Panc1 (cell line): ENCODE measurements at places on chromosomes 13 and 19. TPM values are rescaled to one million over a fixed set of nuclear protein-coding genes. Genes with fewer than 3 reads are reported as not detected.

GRCh38 chr13:111177921-111178320, 62.8 kb downstream of the ARHGEF7 start:
- H3K27ac ChIP-seq: no peak overlapping the region
- no peak for DNase-seq
- H3K4me3 ChIP-seq: no peak overlapping the region
- H3K4me1 ChIP-seq: no peaks in the 10 kb centered on the region
- H3K27me3 ChIP-seq: no peaks in the 10 kb centered on the region

- H3K27ac ChIP-seq: no peak overlapping the region
- no peak overlapping the region for H3K4me3 ChIP-seq
- H3K4me1 ChIP-seq: peaks cover 7% of the 10 kb centered on the region
- no peaks in the 10 kb centered on the region for H3K36me3 ChIP-seq
Observed at GRCh38 chr19:41960973-41961372, 1.9 kb upstream of the RABAC1 start.

- peaks cover 30% of the 10 kb centered on the region for H3K4me1 ChIP-seq
- H3K27me3 ChIP-seq: no peaks in the 10 kb centered on the region
- DNase-seq: no peak
- H3K4me3 ChIP-seq: peak overlapping the region; percentile 38
Observed at GRCh38 chr19:14118165-14119051, 846 bp upstream of the PRKACA start.

GRCh38 chr13:73351730-73352129, 292.9 kb downstream of the KLF5 start:
- no peak for DNase-seq
- no peaks in the 10 kb centered on the region for H3K27me3 ChIP-seq
- H3K36me3 ChIP-seq: no peaks in the 10 kb centered on the region
- H3K4me3 ChIP-seq: no peak overlapping the region

- no peaks in the 10 kb centered on the region for H3K4me1 ChIP-seq
- no peak for DNase-seq
- no peak overlapping the region for H3K27ac ChIP-seq
- H3K36me3 ChIP-seq: no peaks in the 10 kb centered on the region
- no peaks in the 10 kb centered on the region for H3K27me3 ChIP-seq
Observed at GRCh38 chr13:35793823-35794222, 317.3 kb upstream of the MAB21L1 start.

RNF17 gene
- total RNA-seq: not detected

PSG11 gene
- not detected for total RNA-seq

DNA sequence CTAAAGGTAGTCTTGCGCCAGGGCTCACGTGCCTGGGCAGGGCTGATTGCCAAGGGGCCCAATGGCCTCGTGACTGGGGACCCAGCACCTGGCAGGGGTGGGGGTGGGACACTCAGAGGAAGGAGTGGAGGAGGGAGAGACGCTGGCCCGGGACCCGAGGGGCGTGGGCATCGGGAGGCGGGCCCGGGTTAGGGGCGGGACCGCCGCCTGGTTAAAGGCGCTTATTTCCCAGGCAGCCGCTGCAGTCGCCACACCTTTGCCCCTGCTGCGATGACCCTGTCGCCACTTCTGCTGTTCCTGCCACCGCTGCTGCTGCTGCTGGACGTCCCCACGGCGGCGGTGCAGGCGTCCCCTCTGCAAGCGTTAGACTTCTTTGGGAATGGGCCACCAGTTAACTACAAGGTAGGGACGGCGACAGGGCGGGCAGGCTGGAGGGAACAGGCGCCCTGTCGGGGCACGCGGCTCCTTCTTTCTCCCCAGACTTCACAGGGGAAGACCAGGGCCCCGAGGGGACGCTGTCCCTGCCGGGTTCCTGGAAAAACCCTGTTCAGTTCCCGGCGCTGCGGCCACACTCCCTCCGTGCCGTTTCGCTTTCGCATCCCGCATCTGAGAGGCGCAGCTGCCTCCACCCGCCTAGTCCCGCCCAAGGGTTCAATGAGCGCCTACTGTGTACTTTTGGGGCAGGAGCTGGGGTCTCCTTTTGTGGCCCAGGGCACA, at the start of gene IFI30:
TSS of gene IFI30 (plus strand) at position 242 of the 717 bp plus-strand sequence. CDS start at position 271, 29 bp downstream.
- peaks cover 6% of the 10 kb centered on the region; the same call in 1 of the 2 replicates for H3K4me1 ChIP-seq
- H3K27ac ChIP-seq: peak within 1 kb of the TSS; percentile 61
- no peaks in the 10 kb centered on the region for H3K36me3 ChIP-seq
- peak within 1 kb of the TSS; percentile 64 for H3K4me3 ChIP-seq
- no peaks in the 10 kb centered on the region for H3K27me3 ChIP-seq

KLK3 gene
- not detected for total RNA-seq

DNA sequence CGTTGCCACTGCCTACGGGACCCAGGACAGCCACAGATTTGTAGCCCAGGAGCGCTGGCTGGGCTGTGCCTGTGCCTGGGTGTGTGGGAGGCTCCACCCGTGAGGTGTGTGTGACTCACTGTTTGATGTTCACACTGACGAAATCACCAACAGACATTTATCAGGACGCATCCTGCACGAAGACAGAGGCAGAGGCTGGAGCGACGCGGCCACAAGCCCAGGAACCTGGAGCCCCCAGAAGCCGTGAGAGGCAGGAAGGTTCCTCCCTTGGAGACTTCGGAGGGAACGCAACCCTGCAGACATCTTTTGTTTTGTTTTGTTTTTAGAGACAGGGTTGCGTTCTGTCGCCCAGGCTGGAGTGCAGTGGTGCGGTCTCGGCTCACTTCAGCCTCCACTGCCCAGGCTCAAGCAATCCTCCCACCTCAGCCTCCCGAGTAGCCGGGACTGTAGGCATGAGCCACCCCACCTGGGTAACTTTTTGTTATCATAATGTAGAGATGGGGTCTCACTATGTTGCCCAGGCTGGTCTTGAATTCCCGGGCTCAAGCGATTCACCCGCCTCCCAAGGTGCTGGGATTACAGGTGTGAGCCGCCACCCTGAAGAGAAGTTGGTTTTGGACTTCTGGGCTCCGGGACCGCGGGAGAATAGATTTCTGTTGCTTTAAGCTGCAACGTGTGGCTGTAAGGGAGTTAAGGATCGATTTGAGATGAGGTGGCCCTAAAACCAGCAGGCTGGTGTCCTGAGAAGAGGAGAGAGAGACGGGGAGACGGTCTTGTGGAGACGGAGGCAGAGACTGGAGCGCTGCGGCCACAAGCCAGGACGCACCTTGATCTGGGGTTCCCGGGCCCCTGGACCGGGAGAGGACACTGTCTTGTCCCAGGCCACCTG, 24.9 kb upstream of the WDR18 start:
- no peak for DNase-seq
- no peak overlapping the region for H3K4me3 ChIP-seq
- no peaks in the 10 kb centered on the region for H3K27me3 ChIP-seq
- no peaks in the 10 kb centered on the region for H3K36me3 ChIP-seq
- H3K4me1 ChIP-seq: peaks cover 21% of the 10 kb centered on the region

ZNF441 gene
- total RNA-seq: 2.8 TPM

- no peak for DNase-seq
- H3K36me3 ChIP-seq: no peaks in the 10 kb centered on the region
- H3K4me3 ChIP-seq: no peak overlapping the region
- H3K27me3 ChIP-seq: no peaks in the 10 kb centered on the region
Observed at GRCh38 chr19:35710784-35711723, 6.7 kb downstream of the ZBTB32 start.

DNA sequence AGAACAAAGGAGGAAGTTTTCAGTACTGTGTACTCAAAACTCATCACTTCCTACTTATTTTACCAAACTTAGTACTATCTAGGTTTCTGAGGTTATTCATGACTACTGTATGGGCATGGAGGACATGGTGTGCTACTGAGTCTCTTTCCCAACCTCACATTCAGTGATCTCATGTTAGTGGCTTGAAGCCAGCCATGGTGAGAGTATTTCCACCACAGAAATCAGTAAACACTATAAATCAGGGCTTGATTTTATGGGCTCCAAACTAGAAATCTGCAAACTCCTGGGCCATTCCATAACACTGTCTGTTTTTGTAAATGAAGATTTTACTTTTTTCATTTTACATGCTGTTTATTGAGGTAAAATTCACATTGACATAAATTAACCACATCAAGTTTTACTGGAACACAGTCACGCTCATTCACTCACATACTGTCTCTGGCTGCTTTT, 19.7 kb downstream of the MED26 start:
- no peaks in the 10 kb centered on the region for H3K36me3 ChIP-seq
- peaks cover 6% of the 10 kb centered on the region for H3K4me1 ChIP-seq
- no peaks in the 10 kb centered on the region for H3K27me3 ChIP-seq
- DNase-seq: no peak
- no peak overlapping the region for H3K27ac ChIP-seq
- no peak overlapping the region for H3K4me3 ChIP-seq

ATP1A3 gene
- 4.9 TPM for total RNA-seq

- DNase-seq: no peak
- H3K27ac ChIP-seq: no peak overlapping the region
- H3K4me1 ChIP-seq: no peaks in the 10 kb centered on the region
Observed at GRCh38 chr13:73542446-73542845, 483.6 kb downstream of the KLF5 start.

DNA sequence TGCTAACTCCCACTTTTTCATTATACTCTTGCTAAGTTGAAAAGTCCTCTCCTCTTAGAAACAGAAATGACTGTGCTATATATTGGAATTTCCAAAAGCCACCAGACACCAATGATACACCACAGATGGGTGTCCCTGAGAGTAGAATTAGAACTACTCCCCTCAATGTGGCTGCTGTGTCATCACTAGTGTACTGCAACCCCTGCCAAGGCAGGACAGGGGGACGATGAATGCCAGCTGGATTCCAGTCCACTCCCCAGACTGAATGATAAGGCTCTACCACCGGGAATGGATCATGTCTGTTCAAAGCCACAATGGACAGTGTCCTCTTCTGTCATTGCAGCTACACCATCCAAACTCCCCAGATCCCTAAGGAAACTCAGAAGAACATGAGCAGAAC, 69.7 kb upstream of the EDNRB start:
- H3K27ac ChIP-seq: no peak overlapping the region
- H3K4me1 ChIP-seq: no peaks in the 10 kb centered on the region
- DNase-seq: no peak
- H3K27me3 ChIP-seq: no peaks in the 10 kb centered on the region
- no peaks in the 10 kb centered on the region for H3K36me3 ChIP-seq
- no peak overlapping the region for H3K4me3 ChIP-seq

GRCh38 chr19:1837625-1838105, 10.6 kb downstream of the REXO1 start:
- H3K27me3 ChIP-seq: no peaks in the 10 kb centered on the region
- DNase-seq: no peak
- H3K4me3 ChIP-seq: no peak overlapping the region

DNA sequence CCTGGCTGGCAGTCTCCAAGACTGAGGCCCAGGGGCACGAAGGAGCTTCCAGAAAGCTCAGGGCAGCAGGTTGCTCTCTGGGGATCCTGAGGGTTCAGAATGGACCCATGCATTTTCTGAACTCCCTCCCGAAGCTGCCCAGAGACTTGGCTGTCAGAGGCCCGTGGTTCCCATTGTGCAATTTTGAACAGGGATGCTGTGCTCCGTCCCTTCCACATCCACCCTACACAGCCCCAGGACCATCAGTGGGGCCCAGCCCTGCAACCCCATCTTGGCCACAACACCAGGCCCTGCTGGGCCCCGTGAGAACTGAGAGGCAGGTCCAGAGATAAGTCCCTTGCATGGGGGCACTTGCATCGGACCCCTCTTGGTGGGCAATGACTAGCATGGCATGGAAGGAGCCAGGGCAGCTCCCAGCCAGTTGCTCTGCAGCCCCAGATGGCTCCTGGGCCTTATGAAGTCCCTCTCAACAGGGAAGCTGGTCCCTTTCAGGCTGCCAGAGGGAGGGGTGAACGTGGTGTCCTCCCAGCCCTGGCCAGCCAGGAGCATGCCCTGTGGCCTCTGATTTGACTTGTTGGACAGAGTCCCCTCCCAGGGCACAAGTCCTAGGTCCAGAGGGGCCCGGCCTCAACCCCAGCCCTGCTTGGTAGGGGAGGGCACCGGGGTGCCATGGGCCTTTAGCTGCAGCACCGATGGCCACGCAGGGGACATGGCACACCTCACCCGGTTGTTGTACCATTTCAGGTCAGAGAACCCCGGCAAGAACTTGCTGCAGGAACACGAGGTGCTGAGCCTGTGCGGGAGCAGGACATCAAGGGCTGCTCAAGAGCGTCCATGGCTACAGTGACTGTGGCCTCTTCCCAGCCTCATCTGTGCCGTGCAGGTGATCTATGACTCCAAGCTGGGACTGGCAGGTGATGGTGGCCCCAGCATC, 17.3 kb upstream of the ZNF14 start:
- no peak for DNase-seq
- H3K27me3 ChIP-seq: no peaks in the 10 kb centered on the region
- H3K4me3 ChIP-seq: no peak overlapping the region
- no peaks in the 10 kb centered on the region for H3K4me1 ChIP-seq

- H3K27me3 ChIP-seq: no peaks in the 10 kb centered on the region
- H3K4me3 ChIP-seq: peak overlapping the region; percentile 78
- peaks cover 20% of the 10 kb centered on the region for H3K4me1 ChIP-seq
- H3K36me3 ChIP-seq: no peaks in the 10 kb centered on the region; the same call in 1 of the 2 replicates
- no peak for DNase-seq
Observed at GRCh38 chr19:47228937-47229675, 1.9 kb downstream of the BBC3 start.

SPIB gene
- total RNA-seq: not detected

CYP4F12 gene
- 1.7 TPM for total RNA-seq

GRCh38 chr13:44967704-44968433, 21.4 kb downstream of the NUFIP1 start:
- peaks cover 5% of the 10 kb centered on the region; the same call in 1 of the 2 replicates for H3K4me1 ChIP-seq
- peaks cover 6% of the 10 kb centered on the region for H3K36me3 ChIP-seq
- no peak overlapping the region for H3K27ac ChIP-seq
- H3K4me3 ChIP-seq: no peak overlapping the region
- no peaks in the 10 kb centered on the region for H3K27me3 ChIP-seq

ZFP36 gene
- 414 TPM for total RNA-seq

DNA sequence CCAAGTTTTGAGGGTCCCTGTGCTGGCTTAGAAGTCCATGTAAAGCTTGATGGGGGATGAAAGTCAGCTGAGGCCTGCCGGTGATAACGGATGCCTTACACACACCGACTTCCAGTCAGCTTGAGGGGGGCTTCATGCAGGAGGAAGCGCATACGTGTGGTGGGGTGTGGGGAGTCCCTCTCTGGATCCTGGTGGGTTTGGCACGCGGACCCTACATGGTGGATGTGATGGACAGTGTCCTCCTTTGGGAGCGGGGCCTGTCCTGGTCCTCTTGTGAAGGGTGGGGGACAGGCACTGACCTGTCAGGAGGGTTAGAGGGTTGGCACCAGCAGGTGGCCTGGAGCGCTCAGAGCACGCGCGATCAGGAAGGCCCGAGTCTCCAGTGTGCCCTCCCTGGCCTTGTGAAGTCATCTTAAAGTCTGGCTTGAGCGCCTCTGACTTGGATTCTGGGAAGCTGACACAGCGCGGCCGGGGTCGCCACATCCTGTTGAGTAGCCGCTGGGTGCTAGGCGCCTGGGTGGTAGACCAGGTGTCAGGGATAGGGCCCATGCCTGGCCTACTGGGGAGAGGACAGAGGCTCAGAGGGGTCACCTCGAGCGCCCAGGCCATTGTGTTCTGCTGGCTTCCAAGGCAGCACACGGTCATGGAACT, 2.9 kb downstream of the DAZAP1 start:
- peak overlapping the region; percentile 77 for H3K4me3 ChIP-seq
- peaks cover 37% of the 10 kb centered on the region for H3K4me1 ChIP-seq
- peak overlapping the region; percentile 48; the same call in 1 of the 2 replicates for H3K27ac ChIP-seq
- H3K36me3 ChIP-seq: no peaks in the 10 kb centered on the region; the same call in 1 of the 2 replicates
- H3K27me3 ChIP-seq: no peaks in the 10 kb centered on the region
